ENCODE measurements at places on chromosomes 4 and X.
A peak's percentile ranks its signal among the peaks of the same experiment; 100 is the strongest.

DNA sequence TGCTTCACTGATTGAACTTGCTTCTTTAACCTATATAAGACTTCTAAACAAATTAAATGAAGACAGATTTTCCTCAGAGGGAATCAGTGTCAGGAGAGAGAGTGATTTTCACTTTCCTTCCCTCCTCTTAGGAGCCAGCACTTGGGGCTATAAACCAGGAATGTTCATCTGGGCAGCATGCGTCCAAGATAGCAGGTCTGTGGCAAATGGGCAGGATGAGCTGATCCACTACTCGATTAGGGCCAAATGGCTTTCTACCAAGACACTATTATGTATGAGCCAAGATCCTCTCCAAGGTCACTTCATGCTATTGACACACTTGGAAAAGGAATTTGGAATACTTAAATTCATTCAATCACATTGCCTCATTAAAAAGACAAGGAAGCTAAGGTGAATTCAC lies 203.9 kb upstream of the GRID2 start:
- DNase-seq: peak; percentile 49

DNA sequence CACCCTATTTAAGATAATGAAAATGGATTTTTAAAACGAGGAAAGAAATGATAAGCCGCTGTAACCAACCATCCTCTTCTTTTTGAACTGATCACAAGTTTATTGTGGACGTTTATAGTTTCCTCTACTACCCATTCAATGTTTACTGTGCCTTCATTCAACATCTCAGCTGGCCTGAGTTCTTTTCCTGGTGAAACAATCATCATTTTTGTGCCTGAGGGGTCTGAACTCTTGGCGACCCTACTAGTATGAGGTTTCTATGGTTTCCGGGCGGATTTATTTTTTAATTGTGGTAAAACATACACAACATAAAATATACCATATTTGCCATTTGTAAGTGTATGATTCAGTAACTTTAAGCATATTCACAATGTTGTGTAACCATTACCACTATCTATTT lies 100.7 kb downstream of the SPRY1 start:
- no peak for DNase-seq

- DNase-seq: no peak
Observed at GRCh38 chrX:107715331-107716117, 60.1 kb downstream of the TSC22D3 start.

- no peak for DNase-seq
Observed at GRCh38 chr4:83821493-83821892, 285.6 kb downstream of the GPAT3 start.

DNA sequence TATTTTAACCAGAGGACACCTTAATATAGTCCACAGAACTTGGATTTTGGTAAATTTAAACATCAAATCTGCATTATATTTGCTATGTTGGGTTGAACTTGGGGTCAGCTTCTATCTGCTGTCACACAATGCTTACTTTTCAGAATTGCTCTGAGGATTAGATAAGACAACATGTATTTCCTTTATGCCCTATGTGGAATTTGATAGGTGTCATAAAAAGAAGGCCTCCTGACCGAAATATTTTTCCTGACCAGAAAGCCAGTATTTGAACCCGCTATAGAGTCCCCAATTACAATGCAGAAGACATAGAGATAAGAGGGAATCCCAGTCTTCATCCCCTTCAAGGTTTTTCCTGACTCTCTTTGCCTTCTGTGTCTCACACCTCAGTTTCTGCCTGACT lies 4.1 kb downstream of the MTTP start:
- DNase-seq: no peak

- DNase-seq: no peak
Observed at GRCh38 chr4:76235407-76235806, 16.1 kb upstream of the FAM47E start.

DNA sequence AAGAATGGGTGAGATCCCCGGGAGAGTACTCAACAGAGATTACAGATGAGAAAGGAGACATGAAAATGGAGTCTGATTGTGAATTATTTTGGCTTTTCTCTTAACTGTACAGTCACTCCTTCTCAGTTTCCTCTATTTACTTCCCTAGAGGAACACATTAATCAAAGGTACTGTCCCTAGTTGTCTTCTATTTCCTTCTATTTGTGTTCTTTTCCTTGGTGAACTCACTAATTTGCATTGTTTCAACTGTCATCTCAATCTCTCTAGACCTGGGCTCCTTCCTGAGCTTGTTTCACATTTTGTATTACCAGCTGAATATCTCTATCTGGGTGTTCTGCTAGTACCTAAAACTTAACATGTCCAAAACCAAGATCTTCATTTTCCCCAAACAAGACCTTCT lies 59.8 kb downstream of the ABCB7 start:
- DNase-seq: no peak

DNA sequence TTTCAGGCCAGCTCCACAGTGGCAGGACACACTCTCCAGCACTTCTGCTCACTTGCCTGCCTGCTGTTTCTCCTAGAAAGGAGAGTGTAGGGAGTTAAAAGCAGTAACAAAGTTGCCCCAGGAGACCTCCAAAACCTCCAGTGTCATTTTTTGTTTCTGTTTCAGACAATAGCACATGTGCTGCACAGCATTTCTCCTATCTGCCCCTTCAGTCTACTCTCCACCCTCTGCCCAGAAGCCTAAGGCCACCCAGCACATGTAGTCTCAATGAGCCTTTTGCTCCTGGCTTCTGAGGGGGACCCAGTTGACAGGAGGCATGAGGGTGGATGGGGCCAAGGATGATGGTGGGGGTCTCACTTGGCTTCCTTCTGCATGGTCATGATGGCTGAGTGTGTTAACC lies 329.6 kb upstream of the CLNK start:
- DNase-seq: no peak

DNA sequence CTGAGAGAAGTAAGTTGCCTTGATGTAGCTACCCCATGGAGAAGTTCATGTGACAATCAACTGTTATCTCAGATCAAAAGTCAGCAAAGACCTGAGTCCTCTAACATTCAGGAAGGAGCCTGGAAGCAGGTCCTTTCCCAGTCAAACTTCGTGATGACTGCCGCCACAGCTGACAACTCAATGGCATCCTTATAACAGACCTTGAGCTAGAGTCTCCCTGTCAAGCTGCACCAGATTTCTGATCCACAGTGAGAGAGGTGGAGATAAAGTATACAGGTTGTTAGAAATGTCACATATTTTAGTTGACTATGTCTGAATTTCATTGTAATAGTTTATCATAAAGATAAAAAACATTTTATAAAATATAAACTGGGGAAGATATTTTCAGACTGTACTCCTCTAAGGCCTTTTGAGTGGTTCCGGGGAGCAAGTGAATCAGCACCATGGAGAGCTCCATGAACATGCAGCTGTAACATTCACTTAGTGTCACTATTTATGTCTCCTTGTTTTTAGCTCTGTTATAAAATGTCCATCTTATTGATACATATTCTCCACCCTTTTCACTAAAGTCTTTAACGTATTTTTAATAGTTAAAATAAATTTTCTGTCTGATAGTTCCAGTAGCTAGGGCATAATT lies 1653.5 kb upstream of the AGA start:
- DNase-seq: peak; percentile 42

DNA sequence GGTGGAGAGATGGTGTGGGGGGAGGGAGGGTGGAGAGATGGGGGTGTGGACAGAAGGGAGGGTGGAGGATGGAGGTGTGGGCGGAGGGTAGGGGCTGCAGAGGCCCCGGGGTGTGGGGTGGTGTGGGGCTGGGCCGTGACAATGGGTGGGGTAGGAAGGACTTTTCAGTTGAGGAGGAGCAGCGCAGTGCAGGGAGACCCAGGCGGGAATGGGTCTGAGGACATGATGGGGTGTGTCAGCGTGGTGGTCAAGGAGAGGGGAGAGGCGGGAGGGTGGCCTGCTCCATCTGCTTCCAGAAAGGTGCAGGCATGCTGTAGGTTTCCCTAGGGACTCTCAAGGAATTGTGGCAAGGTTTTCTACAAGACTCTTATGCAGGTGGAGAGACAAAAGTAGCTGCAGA lies 48.9 kb downstream of the RGS12 start:
- DNase-seq: no peak

DNA sequence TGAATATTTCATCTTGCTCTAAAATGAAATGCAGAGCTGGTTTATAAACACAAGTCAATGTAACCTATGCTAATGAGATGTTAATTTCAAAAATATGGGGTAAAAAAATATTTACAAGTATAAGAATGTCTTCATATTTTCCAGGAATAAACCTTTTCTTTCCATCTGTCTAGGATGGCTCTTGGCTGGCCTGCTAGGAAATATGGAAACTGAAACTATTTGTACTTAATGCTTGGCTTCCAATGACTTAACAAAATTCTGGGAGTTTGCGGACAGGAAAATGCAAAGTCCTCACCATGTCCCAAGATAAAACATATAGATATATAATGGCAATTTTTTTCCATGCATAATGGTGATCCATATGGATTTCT lies 168.1 kb downstream of the SCFD2 start:
- peak; percentile 95 for DNase-seq

- DNase-seq: peak; percentile 71
Observed at GRCh38 chr4:48780865-48781214, 761 bp upstream of the FRYL start.

DNA sequence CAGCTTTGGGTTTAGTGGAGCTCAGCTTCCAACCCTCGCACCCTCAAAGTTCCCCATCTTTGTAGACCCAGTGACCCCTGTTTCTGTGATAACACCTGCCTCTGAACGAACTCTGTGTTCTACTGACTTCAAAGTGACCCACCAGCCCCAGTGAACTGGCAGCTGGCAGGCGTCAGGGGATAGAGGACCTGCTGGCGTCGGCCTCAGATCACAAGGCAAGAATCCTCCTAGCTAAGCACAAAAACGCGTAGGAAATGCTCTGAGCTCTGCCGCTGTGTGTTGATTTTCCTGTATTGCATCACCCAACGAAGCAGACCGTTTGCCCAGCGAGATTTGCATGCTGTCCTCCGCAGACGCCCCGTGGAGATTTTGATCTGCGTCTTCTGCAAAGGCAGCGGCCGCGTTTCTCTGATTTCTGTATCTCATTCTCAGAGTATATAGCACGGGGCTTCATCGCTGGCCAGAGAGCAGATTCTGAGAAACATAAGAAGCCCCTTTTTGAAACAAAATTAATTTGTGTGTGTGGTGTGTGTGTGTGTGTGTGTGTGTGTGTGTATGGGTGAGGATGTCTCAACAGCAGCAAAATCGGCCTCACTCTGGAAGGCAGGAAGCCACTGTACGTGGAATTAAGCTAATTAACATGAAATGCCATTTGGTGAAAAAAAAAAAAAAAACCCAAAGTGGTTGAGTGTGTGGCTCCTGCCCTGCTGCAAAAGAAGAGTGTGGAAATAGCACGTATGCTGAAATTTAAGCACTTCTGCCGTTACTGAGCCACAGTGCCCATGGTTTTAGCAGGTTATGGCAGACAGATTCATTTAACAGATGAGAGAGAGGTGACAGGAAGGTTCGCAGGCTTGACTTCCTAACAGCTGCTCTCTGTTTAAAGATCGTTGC lies 29.2 kb upstream of the ASMTL start:
- DNase-seq: peak; percentile 85

DNA sequence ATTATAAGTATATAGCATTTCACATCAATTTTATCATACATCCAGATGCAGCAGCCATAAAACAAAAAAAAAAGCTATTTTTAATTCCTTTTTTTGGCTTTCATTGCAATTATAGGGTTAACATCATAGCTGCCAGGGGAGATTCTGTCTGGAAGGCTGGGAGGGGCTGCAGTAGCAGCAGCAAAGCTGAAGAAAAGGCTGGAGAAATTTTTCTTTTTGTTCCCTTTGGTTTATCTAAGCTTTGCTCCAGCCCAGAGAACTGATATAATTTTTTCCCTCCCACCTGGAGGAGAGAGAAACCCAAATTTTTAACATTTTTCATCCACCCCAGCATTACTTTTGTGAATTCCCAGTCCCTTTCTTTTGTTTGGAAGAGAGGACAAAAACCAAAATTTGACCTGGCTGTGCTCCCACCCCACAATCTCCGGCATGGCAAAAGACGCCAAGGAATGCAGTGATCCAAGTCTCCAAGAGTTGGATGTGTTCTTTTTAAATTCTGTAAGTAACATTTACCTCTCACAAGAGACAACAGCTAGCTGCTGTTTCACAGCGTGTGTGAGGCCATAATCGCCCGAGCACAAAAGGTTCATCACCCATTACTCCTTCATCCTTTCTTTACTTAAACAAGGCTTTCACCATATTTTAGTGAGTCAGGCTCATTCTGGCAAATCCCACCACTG lies 25.1 kb upstream of the FAM156A start:
- DNase-seq: peak; percentile 44

DNA sequence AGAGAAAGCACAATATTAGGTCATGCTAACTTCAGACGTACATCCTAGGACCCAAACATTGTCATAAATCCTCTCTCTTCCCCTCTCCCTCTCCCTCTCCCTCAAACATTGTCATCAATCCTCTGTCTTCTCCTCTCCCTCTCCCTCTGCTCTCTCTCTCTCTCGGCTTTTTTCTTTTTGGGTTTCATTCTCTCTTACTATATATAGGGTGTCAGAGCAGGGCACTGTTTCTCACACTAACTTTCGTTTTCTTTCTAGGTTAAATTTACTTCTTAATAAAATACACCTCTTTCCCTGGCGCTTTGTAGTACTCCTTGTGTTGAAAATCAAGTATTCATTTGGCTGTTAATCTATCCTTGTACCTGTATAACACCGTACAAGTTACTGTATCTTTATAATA lies 37.0 kb upstream of the HERC5 start:
- DNase-seq: no peak

GRCh38 chr4:65353098-65353497 lies 317.2 kb downstream of the EPHA5 start:
- DNase-seq: no peak

GRCh38 chrX:37765507-37765906 lies 14.4 kb upstream of the CYBB start:
- no peak for DNase-seq

- peak; percentile 40 for DNase-seq
Observed at GRCh38 chrX:114675365-114675764, 91.5 kb downstream of the HTR2C start.

DNA sequence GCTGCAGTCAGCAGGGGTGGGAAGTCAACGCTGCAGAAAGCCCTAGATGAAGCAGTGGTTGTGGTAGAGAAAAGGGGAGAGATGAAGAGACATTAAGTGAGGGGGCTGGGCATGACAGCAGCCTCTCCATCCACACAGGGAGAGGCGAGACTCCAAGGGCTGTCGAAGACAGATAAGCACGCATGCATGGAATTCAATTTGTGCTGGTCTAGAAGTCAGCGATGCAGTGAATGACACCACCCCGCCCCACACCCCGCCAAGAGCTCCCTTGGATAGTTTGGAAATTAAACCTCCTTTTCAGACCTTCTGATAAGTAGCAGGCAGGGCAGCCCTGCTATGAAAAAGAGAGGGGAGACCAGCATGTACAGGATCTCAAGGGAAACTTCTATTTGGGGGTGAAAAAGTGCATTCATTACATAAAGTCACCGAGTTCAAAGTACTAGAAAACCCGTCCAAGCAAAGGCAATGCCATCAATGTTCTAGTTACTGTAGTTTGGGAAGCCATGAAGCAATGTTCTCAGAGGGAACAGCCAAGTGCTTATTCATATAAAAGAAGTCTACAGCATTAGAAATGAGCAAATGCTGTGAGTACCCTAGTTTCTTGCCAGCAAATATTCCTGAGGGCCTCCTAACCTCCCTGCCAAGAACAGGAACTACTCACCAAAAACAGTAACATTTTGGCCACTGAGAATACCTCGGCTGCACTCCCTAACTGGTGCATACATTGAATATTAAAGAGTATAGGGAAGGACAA lies 152.3 kb upstream of the ANXA10 start:
- peak; percentile 49 for DNase-seq

GRCh38 chr4:22850630-22851029 lies 157.9 kb downstream of the GBA3 start:
- peak; percentile 4 for DNase-seq
